HCT116 (cell line): ENCODE measurements at places on chromosomes 7 and 10. TPM values are rescaled to one million over a fixed set of nuclear protein-coding genes. Genes with fewer than 3 reads are reported as not detected.

GRCh38 chr7:108345710-108346336, 110.4 kb downstream of the NRCAM start:
- DNase-seq: no peak
- no peak overlapping the region for H3K4me3 ChIP-seq
- H3K27ac ChIP-seq: no peak overlapping the region
- no peaks in the 10 kb centered on the region for H3K27me3 ChIP-seq
- no peaks in the 10 kb centered on the region for H3K4me1 ChIP-seq

DNA sequence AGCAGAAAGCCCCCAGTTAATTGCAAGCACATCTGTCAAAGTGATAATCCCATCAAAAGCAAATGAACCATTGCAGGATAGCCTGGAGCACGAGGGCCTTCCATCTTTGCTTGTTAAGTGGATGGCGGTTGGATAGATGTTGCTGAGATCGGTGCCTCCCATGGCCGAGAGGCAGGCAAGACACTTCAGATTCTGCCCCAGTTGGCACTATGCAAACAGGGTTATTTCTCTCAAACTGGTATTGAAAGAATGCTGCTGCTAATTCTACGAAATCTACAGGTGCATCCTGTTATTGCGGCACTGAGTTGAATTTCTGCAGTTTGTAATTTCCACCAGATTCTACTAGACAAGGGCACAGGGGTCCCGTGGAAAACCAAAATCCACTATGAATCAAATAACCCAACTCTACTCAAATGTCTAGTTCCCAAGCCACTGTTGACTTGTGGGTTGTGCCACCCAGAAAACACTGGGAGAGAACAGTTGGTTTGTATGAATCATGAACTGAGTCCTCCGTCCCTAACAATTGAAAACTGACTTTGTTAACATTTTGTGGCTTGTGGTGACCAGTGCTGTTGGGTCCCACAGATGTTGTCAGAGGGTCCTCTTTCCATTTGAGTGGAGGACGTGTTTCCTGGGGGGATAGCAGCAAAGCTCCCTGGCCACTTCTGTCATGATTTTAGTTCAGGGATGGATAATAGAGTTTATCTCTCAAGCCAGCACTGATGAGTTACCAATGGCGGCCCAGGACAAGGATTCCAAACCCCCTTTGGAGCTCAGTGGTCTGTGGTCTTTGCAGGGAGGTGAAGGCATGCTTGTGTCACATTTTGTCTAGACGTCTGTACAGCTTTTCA, 7.1 kb upstream of the IL2RA start:
- no peaks in the 10 kb centered on the region for H3K36me3 ChIP-seq
- H3K4me1 ChIP-seq: no peaks in the 10 kb centered on the region
- no peak overlapping the region for H3K4me3 ChIP-seq
- H3K27me3 ChIP-seq: peaks cover 26% of the 10 kb centered on the region
- DNase-seq: no peak

DNA sequence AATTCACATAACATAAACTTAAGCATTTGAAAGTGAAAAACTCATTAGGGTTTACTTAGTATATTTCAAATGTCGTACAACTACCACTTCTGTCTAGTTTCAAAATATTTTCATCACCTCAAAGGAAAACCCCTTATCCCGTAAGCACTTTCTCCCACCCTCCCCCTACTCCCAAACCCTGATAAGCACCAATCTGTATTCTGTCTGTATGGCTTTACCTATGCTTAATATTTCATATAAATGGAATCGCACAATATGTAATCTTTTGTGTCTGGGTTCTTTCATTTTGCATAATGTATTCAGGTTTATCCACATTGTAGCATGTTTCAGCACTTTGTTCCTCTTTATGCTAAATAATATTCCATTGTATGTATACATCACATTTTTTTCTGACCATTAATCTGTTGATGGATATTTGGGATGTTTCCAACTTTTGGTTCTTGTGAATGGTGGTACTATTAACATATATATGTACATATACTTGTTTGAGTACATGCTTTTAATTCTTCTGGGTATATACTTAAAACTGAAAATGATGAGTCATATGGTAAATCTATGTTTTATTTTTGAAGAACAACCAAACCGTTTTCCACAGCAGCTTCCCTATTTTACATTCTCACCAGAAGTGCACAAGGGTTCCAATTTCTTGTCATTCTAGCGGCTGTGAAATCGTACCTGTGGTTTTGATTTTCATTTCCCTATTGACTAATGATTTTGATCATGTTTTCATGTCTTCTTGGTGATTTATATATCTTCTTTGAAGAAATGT, 6.2 kb upstream of the STARD3NL start:
- DNase-seq: no peak
- no peaks in the 10 kb centered on the region for H3K4me1 ChIP-seq
- no peaks in the 10 kb centered on the region for H3K27me3 ChIP-seq
- H3K36me3 ChIP-seq: no peaks in the 10 kb centered on the region

DNA sequence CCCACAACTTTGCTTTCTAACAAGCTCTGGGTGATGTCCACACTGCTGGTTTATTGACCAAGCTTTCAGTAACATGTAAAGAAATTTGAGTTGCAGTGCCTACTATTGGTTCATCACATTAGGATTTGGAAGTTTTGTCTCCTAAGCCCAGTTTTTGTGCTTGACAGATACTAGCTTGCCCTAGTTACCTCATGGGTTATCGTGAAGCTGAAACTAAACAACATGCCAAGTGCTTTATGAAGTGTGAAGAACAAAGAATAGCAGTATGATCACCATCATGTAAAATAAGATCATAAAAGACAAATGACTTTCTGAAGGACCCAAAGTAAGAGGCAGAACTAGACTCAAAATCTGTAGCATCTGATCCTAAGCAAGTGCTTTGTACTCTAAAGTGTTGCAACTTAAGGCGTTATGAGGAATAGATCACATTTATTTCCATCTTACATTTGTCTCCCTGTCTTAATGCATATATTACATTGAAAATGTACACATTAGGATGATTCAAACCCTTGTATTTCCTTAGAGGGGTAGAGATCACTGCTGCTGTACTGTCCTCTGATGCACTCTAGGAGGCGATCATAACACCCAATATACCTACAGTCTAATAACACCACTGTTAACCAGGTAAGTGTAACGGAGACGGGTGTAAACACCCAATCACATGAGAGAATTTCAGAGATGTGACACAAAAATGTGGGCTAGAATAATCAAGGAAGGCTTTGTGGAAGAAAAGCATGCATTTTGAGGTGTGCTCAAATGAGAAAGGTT, 71.3 kb downstream of the NRCAM start:
- H3K27ac ChIP-seq: no peak overlapping the region
- H3K36me3 ChIP-seq: no peaks in the 10 kb centered on the region
- H3K27me3 ChIP-seq: no peaks in the 10 kb centered on the region
- no peaks in the 10 kb centered on the region for H3K4me1 ChIP-seq

GRCh38 chr7:83149466-83149865, 13.2 kb downstream of the PCLO start:
- DNase-seq: no peak
- peaks cover 20% of the 10 kb centered on the region for H3K4me1 ChIP-seq
- no peaks in the 10 kb centered on the region for H3K27me3 ChIP-seq

Gene CACNB2
- 0.71 TPM for total RNA-seq

Gene ACSL5
- total RNA-seq: 195 TPM

Gene NPTX2
- not detected for total RNA-seq

Gene PPIF
- 85.0 TPM for total RNA-seq

Gene NCF1
- 0.27 TPM for total RNA-seq
